IMR-90 (cell line): ENCODE measurements at places on chromosomes 16 and 17. TPM values are rescaled to one million over a fixed set of nuclear protein-coding genes. Genes with fewer than 3 reads are reported as not detected.
A peak's percentile ranks its signal among the peaks of the same experiment; 100 is the strongest.

The ADGRG3 gene
- total RNA-seq, result not detected in 2 replicates

The TMEM235 gene
- total RNA-seq, result not detected in 2 replicates

The PHKG2 gene
- 26.0 and 26.7 TPM in 2 replicates for total RNA-seq

The RBBP6 gene
- 7.2 and 13.6 TPM in 2 replicates for total RNA-seq

The TBX2 gene
- 20.1 and 23.6 TPM in 2 replicates for total RNA-seq

The OTOP2 gene
- total RNA-seq, result not detected in 2 replicates

The KRT24 gene
- not detected in 2 replicates for total RNA-seq

DNA sequence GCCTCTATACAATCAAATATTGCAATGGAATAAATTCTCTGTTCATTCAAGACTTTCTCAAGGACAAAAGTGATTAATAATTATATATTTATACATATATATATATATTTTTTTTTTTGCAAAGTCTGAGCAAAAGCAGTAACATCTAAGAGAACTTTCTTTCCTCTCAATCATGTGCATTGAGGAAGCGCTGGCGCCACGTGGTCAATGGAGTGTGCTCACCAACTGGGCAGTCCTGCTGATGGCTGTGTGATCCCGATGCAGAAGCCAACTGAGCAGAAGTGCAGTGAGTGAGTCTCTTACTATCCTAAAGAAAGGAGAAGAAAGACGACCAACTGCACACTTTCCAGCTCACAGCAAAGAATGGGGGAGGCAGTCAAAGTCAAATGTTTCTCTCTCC lies 37.2 kb upstream of the ULK2 start:
- H3K27ac ChIP-seq, result peak overlapping the region; percentile 97; the same call in 1 of the 2 replicates
- H3K36me3 ChIP-seq, result peaks cover 25% of the 10 kb centered on the region

DNA sequence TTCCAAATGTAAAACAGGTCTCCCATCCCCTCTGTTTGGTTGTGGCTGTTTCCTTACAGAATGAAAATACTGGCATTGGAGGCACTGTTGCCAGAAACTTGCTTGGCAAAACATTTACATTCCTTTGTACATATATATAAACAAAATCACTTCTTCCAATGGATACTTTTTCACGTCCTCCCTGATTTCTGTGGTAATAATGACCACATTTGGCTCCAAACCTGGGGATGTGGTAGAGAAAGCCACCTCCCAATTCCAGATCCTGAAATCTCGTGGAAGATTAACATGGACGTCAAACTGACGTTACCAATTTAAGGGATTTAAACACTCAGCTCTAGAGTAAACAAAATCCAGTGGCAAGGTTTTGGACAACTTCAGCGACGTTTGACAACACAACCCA lies 370.8 kb upstream of the ZFHX3 start:
- DNase-seq, result peak; percentile 22
- H3K4me1 ChIP-seq, result peaks cover 7% of the 10 kb centered on the region; the same call in 1 of the 2 replicates
- peak overlapping the region; percentile 92; the same call in 1 of the 2 replicates for H3K27ac ChIP-seq
- no peak overlapping the region for H3K4me3 ChIP-seq
- no peaks in the 10 kb centered on the region for H3K36me3 ChIP-seq
- H3K27me3 ChIP-seq, result no peaks in the 10 kb centered on the region

DNA sequence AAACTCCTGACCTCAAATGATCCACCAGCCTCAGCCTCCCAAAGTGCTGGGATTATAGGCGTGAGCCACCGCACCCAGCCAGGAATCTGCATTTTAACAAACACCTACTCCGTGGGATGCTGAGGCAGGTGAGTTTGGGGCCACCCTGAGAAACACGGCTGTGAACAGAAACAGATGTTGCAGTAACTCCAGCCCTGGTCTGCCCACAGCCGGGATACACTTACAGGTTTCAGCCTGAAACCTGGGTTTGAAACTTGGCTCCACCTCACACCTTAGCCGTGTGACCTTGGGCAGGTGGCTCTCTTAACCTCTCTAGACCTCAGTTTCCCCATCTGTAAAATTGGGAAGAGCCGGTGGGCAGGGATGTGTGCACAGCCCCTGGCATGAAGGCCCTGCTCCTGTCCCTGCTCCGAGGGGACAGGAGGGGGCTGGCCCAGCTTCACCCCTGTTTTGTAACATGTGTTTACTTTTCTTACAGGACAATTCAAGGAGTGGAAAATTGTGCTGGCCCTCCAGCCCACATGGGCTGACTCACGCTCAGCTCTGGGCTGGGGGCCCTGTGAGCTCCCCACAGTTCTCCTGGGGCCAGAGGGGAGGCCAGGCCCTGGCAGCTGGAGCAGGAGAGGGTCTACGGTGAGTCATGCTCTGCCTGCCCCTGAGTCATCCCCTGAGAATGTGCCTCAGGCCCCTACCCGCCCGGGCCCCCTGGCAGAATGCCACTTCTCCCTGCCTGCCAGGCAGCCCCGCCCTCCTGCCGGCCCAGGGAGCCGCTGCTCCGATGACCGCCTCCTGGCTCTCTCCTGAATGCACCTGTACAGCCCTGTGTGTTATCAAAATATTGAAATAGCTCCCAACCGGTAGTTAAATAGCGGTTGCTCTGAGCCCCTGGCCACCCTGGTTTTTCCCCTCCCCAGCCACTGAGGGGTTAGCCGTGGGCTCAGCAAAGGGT lies 7.7 kb upstream of the PPL start:
- H3K27me3 ChIP-seq, result no peaks in the 10 kb centered on the region
- no peaks in the 10 kb centered on the region for H3K36me3 ChIP-seq
- peak overlapping the region; percentile 94 for H3K27ac ChIP-seq
- peaks cover 29% of the 10 kb centered on the region for H3K4me1 ChIP-seq
- H3K4me3 ChIP-seq, result no peak overlapping the region

DNA sequence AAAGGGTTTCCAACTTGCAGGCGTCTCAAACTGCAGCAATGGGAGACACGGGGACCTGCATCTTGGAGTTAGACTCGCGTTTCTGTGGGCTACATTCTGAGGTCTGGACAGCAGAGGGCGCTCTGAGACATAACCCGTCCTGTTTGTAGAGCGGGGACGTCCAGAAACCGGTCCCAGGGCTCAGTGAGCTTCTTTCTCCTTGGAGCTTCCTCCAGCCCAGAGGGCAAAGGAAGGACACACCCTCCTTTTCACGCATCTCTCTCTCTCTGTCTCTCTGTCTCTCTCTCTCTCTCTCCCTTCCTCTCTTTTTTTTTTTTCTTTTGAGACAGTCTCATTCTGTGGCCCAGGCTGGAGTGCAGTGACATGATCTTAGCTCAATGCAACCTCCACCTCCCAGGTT lies 19.8 kb downstream of the COX4I1 start:
- H3K36me3 ChIP-seq, result no peaks in the 10 kb centered on the region
- no peak overlapping the region for H3K4me3 ChIP-seq
- H3K27me3 ChIP-seq, result peaks cover 29% of the 10 kb centered on the region
- no peak overlapping the region for H3K27ac ChIP-seq
- peaks cover 3% of the 10 kb centered on the region; the same call in 1 of the 2 replicates for H3K4me1 ChIP-seq

DNA sequence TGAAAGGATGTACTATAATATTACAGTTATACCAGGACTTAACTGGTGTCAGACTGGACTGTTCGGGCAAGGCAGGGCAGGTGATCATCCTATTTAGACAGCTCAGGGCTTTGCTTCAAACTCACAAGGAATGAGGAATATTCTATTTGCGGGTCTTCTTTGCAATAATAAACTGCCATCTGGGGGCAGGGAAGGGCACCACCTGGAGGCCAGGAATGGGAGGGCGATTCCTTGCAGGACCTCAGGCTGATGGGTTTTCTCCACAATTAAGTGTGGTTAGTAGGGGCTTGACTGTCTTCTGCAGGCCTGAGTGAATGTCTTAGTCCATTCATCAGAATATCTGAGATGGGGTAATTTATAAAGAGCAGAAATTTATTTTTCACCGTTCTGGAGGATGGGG lies 424.1 kb downstream of the CA10 start:
- no peaks in the 10 kb centered on the region for H3K27me3 ChIP-seq
- no peak overlapping the region for H3K4me3 ChIP-seq
- DNase-seq, result no peak
- no peak overlapping the region for H3K27ac ChIP-seq

DNA sequence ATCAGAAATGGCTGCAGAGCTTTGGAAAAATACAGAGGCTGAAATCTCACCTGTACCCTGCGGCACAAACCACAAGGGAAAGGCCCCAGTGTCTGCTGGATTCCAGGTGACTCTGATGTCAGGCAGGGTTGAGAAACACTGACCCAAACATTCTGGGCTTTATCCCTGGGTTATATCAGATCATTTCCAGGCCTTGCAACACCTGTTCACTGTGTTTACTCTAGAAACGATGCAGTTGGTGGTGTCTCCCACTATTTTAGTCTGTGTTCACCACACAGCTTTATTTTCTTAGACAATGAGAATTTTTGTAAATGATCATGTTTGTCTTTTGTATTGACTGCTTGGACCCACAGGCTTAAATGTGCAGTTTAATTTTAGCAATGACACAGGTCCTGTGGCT lies 151.5 kb upstream of the SDK2 start:
- no peaks in the 10 kb centered on the region for H3K36me3 ChIP-seq
- H3K4me1 ChIP-seq, result no peaks in the 10 kb centered on the region
- H3K4me3 ChIP-seq, result no peak overlapping the region
- no peak for DNase-seq

DNA sequence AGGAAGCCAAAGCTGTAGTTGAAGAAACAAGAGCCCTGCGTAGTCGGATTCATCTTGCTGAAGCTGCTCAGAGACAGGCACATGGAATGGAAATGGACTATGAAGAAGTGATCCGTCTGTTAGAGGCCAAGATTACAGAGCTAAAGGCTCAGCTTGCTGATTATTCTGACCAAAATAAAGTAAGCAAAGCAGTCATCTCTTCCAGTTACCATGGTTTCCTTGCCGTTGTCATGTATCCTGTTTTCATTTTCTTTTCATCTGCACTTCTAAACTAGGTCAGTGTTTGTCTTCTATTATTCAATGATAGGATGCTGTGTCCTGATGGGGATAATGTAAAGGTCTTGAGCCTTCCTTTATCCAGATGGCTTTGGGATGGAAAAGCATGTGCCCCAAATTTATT lies 104.3 kb downstream of the STXBP4 start:
- no peaks in the 10 kb centered on the region for H3K27me3 ChIP-seq
- peak; percentile 13 for DNase-seq
- no peaks in the 10 kb centered on the region for H3K36me3 ChIP-seq
- H3K27ac ChIP-seq, result no peak overlapping the region

DNA sequence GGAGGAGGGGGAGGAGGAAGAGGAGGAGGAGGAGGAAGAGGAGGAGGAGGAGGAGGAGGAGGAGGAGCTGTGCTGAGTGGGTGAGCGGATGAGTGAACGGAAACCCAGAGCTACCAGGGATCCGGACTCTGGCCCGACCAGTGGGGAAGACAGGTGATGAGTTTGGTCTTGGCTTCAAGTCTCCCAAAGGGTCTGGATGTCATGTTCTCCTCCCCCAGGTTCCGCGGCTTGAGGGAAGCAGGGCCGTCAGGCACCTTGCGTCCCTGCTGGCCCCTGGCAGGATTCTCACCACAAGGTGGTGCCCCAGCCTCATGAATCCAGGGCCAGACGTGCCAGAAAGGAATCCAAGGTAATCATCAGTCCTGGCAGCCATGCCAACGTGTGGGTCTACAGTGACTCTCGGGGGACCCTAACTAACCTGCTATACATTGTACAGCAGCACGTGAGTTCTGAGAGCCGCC lies 13.5 kb upstream of the ABAT start:
- DNase-seq, result peak; percentile 58
- H3K4me3 ChIP-seq, result no peak overlapping the region
- H3K4me1 ChIP-seq, result no peaks in the 10 kb centered on the region
- no peak overlapping the region for H3K27ac ChIP-seq
- H3K27me3 ChIP-seq, result peaks cover 2% of the 10 kb centered on the region
- no peaks in the 10 kb centered on the region for H3K36me3 ChIP-seq

- no peak for DNase-seq
- H3K4me3 ChIP-seq, result no peak overlapping the region
- no peaks in the 10 kb centered on the region for H3K4me1 ChIP-seq
- no peaks in the 10 kb centered on the region for H3K36me3 ChIP-seq
- H3K27ac ChIP-seq, result no peak overlapping the region
- no peaks in the 10 kb centered on the region; the same call in 1 of the 2 replicates for H3K27me3 ChIP-seq
Measured at GRCh38 chr17:19019041-19019941, 14.7 kb upstream of the FAM83G start.
